NCI-H460 (cell line): ENCODE measurements at places on chromosomes 7 and 10. TPM values are rescaled to one million over a fixed set of nuclear protein-coding genes. Genes with fewer than 3 reads are reported as not detected.

IDI2 gene
- total RNA-seq = not detected in 2 replicates

CTNNA3 gene
- total RNA-seq = 0.23 and 0.47 TPM in 2 replicates

PKD2L1 gene
- total RNA-seq = 0.05 TPM in 1 of 2 replicates, not detected in the other

AKR1C1 gene
- total RNA-seq = 1,075 and 1,182 TPM in 2 replicates

NME8 gene
- total RNA-seq = not detected in 2 replicates

CYP3A7 gene
- not detected in 2 replicates for total RNA-seq

MRC1 gene
- total RNA-seq = 0.14 and 0.15 TPM in 2 replicates

DENND2A gene
- total RNA-seq = 0.02 and 0.09 TPM in 2 replicates

NUTM2B gene
- 0.12 and 0.32 TPM in 2 replicates for total RNA-seq

LBX1 gene
- 0.10 and 0.12 TPM in 2 replicates for total RNA-seq

CLDN15 gene
- 10.0 and 11.2 TPM in 2 replicates for total RNA-seq

COBL gene
- total RNA-seq = 21.9 and 23.8 TPM in 2 replicates

TFR2 gene
- total RNA-seq = 1.4 and 3.8 TPM in 2 replicates

CPA4 gene
- total RNA-seq = 1.6 and 1.8 TPM in 2 replicates

ABCB1 gene
- total RNA-seq = 2.6 and 4.5 TPM in 2 replicates

KIF5B gene
- total RNA-seq = 115 and 135 TPM in 2 replicates

EGFR gene
- total RNA-seq = 24.3 and 25.1 TPM in 2 replicates

RAMP3 gene
- total RNA-seq = not detected in 2 replicates

TWIST1 gene
- not detected in 2 replicates for total RNA-seq

GLCCI1 gene
- total RNA-seq = 4.6 and 8.0 TPM in 2 replicates

CFAP43 gene
- 0.22 TPM in 1 of 2 replicates, not detected in the other for total RNA-seq

RELN gene
- 0.23 and 0.57 TPM in 2 replicates for total RNA-seq

AKR1D1 gene
- not detected in 2 replicates for total RNA-seq

NPSR1 gene
- 0.29 TPM in 1 of 2 replicates, not detected in the other for total RNA-seq

SFRP4 gene
- total RNA-seq = 0.09 and 0.27 TPM in 2 replicates

AS3MT gene
- 2.3 and 2.5 TPM in 2 replicates for total RNA-seq

NCF1 gene
- not detected in 2 replicates for total RNA-seq

SLC18A3 gene
- not detected in 2 replicates for total RNA-seq

EEF1AKMT2 gene
- total RNA-seq = 44.3 and 44.7 TPM in 2 replicates

STEAP4 gene
- total RNA-seq = 0.10 and 0.29 TPM in 2 replicates
